Activated CD4-positive, alpha-beta T cell treated with anti-CD3 and anti-CD28 coated beads for 36 hours (primary cell): ENCODE measurements at places on chromosomes 5 and 9. TPM values are rescaled to one million over a fixed set of nuclear protein-coding genes. Genes with fewer than 3 reads are reported as not detected.

DNA sequence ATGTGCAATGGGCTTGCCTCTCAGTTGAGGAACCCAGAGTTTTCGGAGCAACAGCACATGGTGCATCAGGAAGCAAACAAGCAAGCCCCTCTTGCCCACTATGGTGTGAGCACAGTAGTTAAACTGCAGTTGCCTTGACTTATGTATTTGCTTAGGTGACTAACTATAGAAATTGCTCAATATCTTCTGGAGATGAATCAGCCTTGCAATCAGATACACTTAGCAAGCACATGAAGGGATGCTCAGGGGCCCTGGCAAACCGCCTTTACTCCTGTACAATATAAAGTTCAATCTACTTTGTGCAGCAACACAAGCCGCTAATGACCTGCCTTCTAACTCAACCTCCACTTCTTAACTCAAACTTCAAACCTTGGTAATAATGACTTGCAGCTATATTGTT, 581.7 kb upstream of the RIOK2 start:
- no peak for DNase-seq
- H3K36me3 ChIP-seq = no peaks in the 10 kb centered on the region
- H3K4me3 ChIP-seq = no peak overlapping the region
- H3K4me1 ChIP-seq = no peaks in the 10 kb centered on the region
- no peak overlapping the region for H3K27ac ChIP-seq

Gene TMEM171
- total RNA-seq = not detected

DNA sequence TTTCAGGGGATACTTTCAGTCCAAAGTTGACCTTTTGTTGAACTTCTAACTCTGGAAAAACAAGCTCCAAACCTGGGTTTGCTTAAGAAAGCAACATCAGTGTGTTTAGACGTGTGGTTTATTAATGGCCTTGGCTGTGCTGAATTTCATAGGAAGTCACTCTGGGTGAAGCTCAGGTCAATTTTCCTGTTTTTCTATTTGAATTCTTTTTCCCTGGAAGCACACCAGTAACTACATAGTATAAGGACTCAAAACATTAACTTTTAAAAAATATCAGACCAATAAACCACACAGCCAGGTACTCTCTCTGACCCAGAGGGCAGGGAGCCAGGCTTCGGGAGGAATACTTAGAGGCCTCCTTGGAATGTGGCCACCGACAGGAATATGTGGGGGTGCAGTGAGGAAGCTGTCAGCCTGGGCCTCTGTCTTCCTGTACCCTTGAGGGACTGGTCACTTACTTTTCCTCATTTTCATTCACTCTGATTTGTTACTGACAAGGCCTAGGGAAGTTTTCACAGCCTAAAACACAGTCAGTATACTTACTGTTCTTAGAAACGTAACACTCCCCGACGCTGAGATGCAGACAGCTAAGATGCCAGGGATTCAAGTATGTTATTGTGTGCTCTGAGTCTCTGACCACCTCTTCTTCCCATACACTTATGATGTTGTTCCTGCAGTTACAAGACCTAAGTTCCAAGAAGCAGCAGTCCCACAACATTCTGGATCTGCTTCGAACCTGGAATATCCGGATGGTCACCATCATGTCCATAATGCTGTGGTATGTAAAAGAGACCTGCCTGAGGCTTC, 18.9 kb downstream of the SLC22A5 start:
- H3K4me1 ChIP-seq = peaks cover 55% of the 10 kb centered on the region
- DNase-seq = no peak
- H3K27ac ChIP-seq = no peak overlapping the region
- H3K4me3 ChIP-seq = no peak overlapping the region
- H3K36me3 ChIP-seq = no peaks in the 10 kb centered on the region

DNA sequence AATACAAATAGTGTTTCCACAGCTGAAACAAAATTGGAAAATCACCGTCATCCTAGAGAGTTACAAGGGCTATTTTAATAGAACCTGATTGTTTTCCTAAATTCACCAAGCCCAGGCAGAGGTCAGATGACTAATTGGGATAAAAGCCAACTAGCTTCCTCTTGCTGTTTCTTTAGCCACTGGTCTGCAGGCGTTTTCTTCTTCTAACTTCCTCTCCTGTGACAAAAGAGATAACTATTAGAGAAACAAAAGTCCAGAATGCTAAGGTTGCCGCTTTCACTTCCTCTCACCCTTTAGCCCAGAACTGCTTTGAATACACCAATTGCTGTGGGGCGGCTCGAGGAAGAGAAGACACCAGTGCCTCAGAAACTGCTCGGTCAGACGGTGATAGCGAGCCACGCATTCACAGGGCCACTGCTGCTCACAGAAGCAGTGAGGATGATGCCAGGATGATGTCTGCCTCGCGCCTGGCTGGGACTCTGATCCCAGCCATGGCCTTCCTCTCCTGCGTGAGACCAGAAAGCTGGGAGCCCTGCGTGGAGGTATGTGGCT, at the start of gene TLR4:
Gene TLR4, plus strand, starts transcription at position 380 of the 552 bp plus-strand sequence. Its CDS starts 70 bp downstream, at position 450.
- no peak for DNase-seq
- no peaks in the 10 kb centered on the region for H3K4me1 ChIP-seq
- H3K27ac ChIP-seq = no peak within 1 kb of the TSS
- no peaks in the 10 kb centered on the region for H3K36me3 ChIP-seq

Gene AIF1L
- 1.4 TPM for total RNA-seq

DNA sequence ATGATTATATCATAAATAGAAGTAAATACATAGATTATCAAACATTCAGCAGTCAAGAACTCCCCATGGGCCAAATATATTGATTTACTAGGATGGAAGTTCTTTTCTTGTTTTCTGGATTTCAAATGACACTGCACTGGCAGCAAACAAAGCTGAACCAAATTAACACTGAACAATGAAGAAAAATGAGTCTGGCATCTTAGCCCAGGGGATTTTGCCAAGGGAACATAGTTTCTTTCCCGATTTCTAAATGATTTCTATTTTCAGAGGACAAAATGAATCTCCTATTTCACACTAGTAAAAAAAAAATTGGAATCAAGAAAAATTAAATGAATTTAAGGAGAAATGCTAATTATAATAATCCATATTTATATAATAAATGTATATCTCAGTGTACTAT, 116.9 kb upstream of the FAM174A start:
- no peak overlapping the region for H3K27ac ChIP-seq
- no peaks in the 10 kb centered on the region for H3K4me1 ChIP-seq
- no peak for DNase-seq
- H3K4me3 ChIP-seq = no peak overlapping the region
- H3K27me3 ChIP-seq = no peaks in the 10 kb centered on the region

DNA sequence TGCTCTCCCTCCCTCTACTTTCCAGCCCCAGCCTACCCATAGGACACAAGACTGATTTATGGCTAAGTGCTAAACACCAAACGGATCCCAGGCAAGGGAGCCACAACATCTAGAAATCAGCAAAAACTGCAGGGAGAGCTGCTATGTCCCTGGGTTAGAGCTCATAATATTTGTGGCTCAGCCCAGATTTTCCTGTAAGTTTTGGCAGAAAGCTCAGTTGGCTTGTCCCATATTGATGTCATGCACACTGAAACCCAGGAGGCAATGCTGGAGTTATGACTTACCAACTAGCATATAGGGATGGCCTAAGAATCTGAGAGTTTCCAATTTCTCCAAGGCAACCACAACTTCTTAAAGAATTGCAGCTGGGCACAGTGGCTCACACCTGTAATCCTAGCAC, 44.7 kb upstream of the MYOT start:
- no peaks in the 10 kb centered on the region for H3K27me3 ChIP-seq
- H3K36me3 ChIP-seq = no peaks in the 10 kb centered on the region
- no peak overlapping the region for H3K4me3 ChIP-seq

DNA sequence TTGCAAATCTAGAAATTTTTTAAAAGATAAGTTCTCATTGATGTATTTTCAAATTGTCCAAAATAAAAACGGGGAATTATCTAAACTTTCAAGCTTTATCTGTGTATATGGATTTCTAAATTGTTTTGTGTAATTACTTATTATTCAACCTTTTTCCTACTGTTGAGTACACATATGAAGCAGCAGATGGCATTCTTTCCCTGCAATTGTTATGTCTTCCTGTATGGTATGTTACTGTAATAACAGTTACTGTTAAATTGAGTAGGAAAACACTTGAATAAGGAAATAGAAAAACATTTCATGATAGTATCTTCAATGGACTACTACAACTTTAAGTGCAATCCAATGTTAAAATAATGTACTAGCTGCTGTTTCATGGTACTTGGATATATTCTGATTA, 124.8 kb downstream of the RANBP17 start:
- no peaks in the 10 kb centered on the region for H3K36me3 ChIP-seq
- H3K27me3 ChIP-seq = no peaks in the 10 kb centered on the region
- H3K4me1 ChIP-seq = no peaks in the 10 kb centered on the region

DNA sequence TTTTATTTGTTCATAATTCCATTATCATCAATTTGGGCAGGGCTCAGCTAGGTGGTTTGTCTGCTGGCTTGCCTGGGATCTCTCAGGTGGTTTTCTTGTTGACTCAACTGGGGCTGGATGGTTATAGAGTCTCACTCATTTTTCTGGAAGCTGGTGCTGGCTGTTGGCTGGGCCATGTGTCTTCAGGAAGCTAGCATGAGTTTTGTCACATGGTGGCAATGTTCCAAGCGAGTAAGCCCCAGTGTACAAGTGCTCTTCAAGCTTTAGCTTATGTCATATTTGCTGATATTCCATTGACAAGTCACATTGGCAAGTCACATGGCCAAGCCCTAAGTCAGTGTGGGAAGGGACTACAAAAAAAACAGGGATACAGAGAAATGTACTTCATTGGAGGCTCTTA, 2.3 kb upstream of the RASEF start:
- no peaks in the 10 kb centered on the region for H3K4me1 ChIP-seq
- H3K27ac ChIP-seq = no peak overlapping the region
- peaks cover 36% of the 10 kb centered on the region for H3K27me3 ChIP-seq

Gene TSLP
- total RNA-seq = 0.54 TPM

Gene PHYHD1
- total RNA-seq = 0.21 TPM

- H3K27me3 ChIP-seq = no peaks in the 10 kb centered on the region
- no peaks in the 10 kb centered on the region for H3K4me1 ChIP-seq
- peaks cover 3% of the 10 kb centered on the region for H3K36me3 ChIP-seq
Measured at GRCh38 chr5:147619281-147619878, 109.5 kb upstream of the DPYSL3 start.

- H3K27me3 ChIP-seq = peaks cover 45% of the 10 kb centered on the region
- peak overlapping the region; percentile 75 for H3K4me3 ChIP-seq
- no peak for DNase-seq
- H3K36me3 ChIP-seq = no peaks in the 10 kb centered on the region
- no peak overlapping the region for H3K27ac ChIP-seq
Measured at GRCh38 chr5:88882276-88883038, 527 bp downstream of the MEF2C start.
